Thyroid gland (tissue), 4 donors: ENCODE measurements at places on chromosomes 6 and 20.
A peak's percentile ranks its signal among the peaks of the same experiment; 100 is the strongest.

GRCh38 chr20:53468587-53468986 lies 125.1 kb downstream of the ZNF217 start:
- DNase-seq, result no peak

DNA sequence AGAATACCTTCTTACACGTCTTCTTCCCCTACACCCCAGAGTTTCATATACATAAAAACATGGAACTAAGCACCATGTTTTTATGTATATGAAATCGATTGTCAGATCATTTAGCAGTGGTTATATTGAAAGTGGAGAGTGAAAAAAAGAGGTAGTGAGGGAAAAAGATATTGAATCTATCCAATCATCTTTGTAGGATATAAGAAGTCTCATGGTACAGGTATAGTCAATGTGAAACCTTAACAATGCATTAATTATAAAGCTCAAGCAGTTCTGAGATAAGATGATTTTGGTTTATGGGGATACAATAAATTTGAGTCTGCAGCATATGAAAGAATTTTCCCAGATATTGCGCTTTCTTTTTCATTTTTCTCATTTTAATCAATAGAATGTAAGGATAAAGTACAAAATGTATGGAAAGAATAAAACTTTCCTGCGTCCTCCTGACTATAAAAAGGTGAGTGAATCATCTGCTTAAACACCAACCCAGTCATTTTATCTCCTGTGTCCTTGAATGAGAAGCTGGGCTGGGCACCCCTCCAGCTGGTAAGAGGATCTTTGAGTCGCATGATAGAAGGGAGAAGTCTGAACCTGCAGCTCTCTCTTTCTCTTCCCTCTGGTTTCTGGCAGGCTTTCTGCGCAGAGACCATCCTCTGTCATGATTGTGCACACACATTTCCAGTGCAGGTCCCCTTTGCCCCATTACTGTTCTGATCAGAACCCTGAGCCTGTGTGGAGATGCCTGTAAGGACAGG lies 28.1 kb upstream of the AKIRIN2 start:
- DNase-seq, result peak; percentile 18

DNA sequence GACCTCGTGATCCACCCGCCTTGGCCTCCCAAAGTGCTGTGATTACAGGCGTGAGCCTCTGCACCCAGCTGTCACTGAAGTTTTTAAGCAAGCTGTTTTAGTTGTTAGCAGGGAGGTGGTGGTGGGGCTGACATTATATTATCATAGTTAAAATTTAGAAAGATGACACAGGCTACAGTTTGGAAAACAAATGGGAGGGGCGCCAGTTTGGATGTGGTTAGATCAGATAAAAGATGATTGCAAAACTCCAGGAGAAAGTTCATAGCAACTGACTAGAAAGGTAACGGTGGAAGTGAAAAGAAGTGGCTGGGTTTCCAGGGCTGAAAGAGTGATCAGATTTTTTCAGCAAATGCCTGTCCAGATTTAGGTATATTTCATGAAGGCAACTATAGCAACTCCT lies 311.9 kb upstream of the CITED2 start:
- no peak for DNase-seq

DNA sequence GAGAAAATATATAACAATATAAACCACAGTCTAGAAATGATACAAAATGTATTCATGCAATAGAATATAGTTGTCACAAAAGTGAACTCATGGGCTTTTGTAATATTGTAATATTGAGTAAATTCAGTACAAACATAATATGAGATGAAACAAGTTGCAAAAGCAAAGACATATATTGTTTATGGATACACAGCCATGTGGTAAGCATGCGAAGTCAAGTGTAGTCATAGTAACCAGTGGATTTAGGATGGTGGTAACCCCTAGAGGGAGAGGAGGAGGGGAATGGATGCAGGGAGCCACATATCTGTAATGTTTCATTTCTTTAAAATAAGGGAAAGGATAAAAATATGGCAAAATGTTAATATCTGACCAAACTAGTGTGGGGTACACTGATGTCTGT lies 47.3 kb downstream of the ARMC2 start:
- DNase-seq, result no peak

- no peak for DNase-seq
Measured at GRCh38 chr6:40439026-40439800, 148.0 kb downstream of the LRFN2 start.
